CD4-positive, alpha-beta T cell treated with Interleukin-15 for 1 hour (primary cell): ENCODE measurements at places on chromosomes 2 and 18.

DNA sequence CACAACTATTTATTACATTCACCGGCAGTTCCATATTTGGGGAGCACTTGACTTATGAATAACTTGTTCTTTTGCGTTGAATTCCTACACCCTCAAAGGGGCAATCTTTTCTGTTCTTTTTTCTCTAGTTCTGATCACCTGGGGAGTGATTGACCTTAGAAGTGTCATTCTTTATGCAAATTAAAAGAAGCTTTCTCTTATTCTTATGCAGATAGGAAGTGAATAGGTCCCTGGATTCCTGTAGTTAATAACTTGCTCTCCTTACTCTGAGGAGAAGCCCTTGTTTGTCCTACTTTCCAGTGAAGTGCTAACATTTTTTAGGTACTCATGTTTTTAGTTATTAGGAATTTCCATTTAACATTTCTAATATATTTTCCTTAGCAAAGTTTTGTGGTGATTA is 569.8 kb upstream of the LRRTM1 start:
- DNase-seq = no peak

GRCh38 chr2:56292951-56293350 is 109.2 kb downstream of the CCDC85A start:
- no peak for DNase-seq

GRCh38 chr18:38619129-38619528 is 1053.5 kb upstream of the CELF4 start:
- DNase-seq = no peak

GRCh38 chr2:72271766-72272641 is 124.3 kb upstream of the CYP26B1 start:
- no peak for DNase-seq

GRCh38 chr18:49725809-49726674 is 87.3 kb downstream of the ACAA2 start:
- DNase-seq = no peak

GRCh38 chr2:42922790-42923579 is 130.6 kb upstream of the HAAO start:
- no peak for DNase-seq

DNA sequence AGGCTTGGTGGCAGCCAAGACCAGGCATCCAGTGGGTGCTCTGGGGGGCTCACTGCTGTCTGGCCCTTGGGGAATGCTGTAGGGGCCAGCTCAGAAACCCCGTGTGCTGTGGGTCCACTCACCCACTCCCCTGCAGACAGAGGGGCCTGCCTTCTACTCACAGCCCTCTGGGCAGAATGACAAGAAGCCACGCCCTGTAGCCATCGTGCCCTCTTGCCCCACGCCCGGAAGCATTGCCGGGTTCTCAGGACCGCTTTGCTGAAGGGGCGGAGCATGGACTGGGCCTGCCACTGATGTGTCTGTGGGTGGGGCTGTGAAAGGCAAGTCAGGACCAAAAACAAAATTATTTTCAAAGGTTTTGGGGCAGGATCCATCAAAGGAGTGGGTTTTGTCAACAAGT is 27.8 kb downstream of the GLI2 start:
- no peak for DNase-seq

DNA sequence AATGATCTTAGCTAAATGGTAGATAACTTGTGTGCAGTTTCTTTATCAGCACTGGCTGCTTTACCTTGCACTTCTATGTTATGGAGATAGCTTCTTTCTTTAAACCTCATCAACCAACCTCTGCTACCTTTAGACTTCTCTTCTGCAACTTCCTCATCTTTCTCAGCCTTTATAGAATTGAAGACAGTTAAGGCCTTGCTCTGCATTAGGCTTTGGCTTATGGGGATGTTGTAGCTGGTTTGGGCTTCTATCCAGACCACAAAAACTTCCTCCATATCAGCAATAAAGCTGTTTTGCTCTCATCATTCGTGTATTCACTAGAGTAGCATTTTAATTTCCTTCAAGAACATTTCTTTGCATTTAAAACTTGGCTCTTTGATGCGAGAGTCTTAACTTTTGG is 123.7 kb downstream of the PIK3C3 start:
- no peak for DNase-seq

- DNase-seq = no peak
These were observed 68.3 kb upstream of the OTOS start for GRCh38 chr2:240208631-240209211.

DNA sequence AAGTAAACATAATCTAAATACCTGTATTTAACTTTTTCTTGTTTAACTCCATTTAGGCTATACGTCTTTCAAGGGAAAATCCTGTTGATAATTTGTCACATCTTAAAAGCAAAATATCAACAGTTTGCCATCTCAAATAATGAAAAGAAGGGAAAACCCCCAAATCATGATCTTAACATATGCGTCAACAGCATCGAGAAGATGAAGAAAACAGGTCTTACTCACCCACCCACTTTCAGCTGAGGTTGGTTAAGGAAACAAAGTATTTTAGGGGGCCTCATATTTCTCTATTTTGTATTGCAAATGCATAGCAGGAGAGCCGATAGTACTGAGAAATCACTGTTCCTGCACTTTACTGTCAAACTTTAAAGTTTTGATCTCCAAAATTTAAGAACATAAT is 143.1 kb upstream of the COPS8 start:
- no peak for DNase-seq

DNA sequence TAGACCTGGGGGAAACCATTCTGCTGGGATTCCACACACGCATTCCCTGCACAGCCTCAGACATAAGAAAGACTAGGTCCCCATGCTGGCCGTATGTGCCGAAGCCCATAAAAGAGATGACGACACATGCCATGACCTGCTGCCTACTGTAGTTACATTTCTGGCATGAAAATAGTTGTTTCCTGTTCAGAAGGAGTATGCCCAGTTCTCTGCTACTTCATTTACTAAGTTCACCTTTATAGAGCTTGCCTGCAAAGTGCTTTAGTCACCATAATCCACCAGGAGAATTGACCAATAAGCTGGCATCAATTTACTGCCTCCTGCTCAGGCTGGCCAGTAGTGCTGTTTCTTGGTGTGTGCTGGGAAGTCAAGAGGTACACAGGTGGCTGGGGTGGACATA is 150.2 kb upstream of the ALPP start:
- no peak for DNase-seq

GRCh38 chr2:100250645-100251044 is 71.7 kb downstream of the LONRF2 start:
- DNase-seq = peak; percentile 46

DNA sequence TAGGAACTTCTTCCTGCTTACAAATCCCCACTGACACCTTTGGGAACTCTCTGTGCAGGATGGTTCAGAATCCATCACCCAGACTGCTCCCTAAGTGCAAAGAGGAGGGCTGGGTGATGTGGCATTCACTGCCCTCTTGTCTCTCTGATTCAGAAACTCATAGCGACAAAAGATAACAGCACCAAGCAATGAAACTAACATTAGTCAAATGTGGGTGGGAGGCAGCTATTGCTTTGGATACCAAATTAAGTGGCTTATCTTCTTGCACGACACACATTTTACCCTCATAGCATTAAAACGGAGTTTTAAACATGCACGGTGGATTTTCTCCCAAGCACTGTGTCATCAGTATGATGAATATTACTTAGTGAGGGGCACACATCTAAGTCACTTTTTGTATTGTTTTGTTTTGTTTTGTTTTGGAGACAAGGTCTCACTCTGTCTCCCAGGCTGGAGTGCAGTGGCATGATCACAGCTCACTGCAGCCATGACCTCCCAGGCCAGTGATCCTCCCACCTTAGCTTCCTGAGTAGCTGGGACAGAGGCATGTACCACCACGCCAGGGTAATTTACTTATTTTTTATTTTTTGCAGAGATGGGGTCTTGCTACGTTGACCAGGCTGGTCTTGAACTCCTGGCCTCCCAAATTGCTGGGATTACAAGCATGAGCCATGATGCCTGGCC is 40.9 kb upstream of the NEB start:
- DNase-seq = no peak

DNA sequence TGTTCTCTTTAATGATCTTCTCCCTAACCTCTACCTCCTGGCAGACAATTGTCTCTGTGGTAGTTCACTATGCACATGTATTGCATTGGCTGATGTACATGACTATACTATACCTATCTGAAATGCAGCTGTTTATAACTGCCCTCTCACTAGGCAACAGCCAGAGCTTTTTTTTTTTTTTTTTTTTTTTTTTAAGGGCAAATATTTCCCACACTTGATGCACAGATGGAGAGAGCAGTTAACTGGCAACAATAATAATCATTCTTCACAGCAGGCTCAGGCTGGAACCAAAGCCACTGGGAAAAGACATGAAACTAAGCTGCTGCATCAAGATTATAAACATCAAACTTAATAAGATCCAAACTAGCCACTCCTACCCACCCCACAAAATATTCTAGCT is 707.7 kb downstream of the LRP1B start:
- DNase-seq = no peak

DNA sequence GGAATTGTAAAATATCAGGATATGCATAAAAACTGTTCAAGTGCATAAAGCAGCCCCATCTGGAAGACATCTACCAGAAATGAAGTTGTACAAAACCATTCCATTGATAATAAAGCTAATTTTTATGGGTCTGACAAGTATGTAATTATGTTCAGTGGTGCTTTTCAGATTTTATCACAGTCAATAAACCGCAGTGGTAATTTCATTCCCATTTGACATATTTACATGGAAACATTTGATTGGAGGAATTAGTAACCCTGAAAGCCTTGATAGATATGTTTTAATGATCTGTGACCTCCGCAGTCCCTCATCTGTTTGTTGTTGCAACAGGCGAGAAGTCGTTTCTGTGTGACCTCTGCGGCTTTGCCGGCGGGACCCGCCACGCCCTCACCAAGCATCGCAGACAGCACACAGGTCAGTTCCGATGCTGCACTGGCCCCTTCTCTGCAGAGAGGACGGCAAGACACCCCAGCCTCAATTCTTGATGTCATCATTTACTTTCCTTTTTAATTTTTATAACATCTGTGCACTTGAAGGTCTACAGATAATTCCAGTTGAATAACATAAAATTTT is 283.1 kb downstream of the ZNF407 start:
- DNase-seq = no peak

DNA sequence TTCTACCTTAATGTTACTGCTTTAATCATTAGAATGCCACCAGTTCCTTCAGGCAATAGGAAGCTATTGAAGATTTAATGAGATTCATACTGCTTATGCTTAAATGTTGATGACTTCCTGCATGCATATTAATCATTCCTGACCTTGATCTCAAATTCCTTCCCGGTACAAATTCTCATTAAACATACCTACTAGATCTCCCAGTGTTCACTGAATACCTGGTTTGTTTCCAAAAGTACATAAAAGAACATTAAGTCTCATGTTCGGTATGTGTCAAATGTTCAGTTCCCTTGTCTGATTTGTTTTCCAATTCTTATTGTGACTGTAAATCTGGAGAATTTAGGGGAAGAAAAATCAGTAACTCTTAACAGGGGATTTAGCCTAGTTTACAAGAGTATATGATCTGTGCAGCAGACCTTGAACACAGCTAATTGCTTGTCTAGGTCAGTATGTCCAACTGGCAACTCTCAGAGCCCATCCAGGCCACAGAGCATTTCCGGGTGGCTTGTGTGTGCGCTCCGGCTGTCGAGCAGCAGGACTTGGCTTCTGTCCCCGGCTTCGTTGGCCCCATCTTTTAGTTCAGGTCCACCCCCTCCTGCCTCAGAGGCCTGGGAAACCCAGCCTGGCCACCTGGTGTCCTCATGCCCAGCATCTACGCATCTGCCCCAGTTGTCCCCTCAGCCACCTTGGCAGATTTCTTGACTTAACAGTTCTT is 13.1 kb downstream of the METAP1D start:
- no peak for DNase-seq

- DNase-seq = no peak
These were observed 11.8 kb downstream of the GDF7 start for GRCh38 chr2:20678780-20679179.

DNA sequence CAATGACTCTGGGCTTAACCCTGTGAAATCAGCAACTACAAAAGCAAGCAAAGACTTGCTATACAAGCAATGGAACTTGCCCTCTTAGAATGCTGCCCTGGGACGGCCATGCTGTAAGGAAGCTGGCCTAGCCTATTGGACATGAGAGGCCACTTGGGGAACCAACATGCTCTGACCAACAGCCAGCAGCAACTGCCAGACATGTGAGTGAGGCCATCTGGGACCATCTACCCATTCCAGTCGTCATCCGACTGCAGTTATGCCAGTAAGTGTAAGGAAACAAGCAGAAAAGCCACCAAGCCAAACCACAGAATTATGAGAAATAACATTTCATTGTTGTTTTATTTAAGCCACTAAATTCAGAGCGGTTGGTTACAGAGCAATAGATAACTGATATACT is 40.9 kb downstream of the CLASP1 start:
- no peak for DNase-seq

DNA sequence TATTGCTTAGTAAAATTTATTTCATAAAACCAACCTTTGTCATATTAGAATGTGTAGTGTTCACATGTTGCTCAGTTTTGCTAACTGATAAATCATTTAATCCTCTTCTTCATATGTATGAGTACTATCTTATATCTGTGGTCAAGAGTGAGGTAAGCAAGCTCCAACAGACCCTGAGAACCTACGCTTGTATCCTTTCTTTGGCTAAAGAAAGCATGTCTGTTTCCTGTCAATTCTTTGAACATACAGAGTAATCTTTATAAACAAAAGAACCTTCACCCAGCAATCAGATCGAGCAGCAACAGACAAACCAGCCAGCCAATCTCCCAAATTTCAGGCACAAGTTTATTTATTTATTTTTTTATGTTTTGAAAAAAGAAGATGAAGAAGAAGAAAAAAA is 6.4 kb downstream of the ADCYAP1 start:
- no peak for DNase-seq

GRCh38 chr2:66428986-66429612 is 5.8 kb upstream of the MEIS1 start:
- no peak for DNase-seq

GRCh38 chr18:34592961-34593382 is 117.1 kb upstream of the DTNA start:
- no peak for DNase-seq

DNA sequence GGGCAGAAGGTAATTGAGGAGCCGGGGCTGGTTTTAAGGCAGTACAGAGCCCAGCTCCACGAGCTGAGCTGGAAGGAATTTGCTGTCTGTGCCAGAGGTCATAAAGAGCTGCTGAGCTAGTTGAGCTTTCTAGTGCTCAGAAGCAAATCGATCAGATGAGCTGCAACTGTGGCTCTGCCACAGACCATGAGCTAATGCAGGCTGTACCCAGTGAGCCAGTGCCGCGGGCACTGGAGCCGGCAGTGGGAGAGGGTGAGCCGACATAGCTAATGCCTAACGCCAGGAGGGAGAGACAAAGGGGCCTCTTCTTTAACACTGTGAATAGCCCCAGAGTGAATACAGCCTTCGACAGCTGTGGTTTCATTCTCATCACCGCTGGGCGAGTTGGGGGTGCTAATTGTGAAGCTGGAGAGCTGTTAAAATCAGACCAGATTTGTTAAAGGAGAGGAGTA is 410.1 kb upstream of the TCF4 start:
- DNase-seq = no peak

DNA sequence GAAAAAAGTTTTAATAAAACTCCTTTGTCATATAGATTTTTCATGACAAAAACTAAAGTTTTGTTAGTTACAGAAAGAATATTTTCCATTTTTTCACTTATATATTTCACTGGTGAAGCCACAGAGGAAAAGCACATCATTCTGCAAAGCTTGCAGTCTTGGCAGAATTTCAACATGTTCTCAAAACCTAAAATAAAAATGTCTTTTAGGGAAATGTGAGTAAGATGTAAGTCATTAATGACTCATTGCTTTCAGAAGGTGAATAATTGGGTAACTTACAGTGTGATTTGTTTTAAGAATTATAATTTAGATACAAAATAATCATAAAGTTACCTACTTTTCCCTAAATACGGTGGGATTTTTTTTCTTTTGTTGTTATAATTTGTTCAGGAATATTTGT is 43.4 kb upstream of the TNFRSF11A start:
- no peak for DNase-seq

GRCh38 chr2:74436111-74436805 is 5.5 kb downstream of the RTKN start:
- DNase-seq = no peak
